ENCODE measurements at places on chromosomes 4 and X.

- no peak for DNase-seq
Observed at GRCh38 chr4:87799301-87800113, at the start of gene IBSP. IBSP (plus strand) TSS chr4:87799554; CDS start chr4:87802362, 2,808 bp downstream.

DNA sequence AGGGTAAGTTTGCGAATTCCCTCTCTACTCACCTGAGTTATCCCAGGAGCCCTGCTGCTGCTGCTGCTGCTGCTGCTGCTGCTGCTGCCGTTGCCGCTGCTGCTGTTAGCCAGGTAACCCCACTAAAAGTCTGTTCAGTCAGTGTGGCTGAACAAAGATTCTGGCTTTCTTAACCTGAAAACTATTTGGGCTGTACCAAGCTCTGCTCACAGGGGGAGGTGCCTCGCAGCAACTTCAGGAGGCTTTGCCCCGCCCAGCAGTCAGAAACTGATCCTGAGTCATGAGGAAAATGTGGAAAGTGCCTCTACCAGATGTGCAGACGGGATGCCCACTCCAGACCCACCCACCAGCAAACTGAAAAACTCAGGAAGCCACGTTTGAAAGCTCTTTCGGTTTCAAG is at the start of gene CAPN6:
Gene CAPN6, minus strand, starts transcription at position 145 of the 400 bp plus-strand sequence. CDS start 6,547 bp downstream, outside the sequence.
- no peak for DNase-seq

DNA sequence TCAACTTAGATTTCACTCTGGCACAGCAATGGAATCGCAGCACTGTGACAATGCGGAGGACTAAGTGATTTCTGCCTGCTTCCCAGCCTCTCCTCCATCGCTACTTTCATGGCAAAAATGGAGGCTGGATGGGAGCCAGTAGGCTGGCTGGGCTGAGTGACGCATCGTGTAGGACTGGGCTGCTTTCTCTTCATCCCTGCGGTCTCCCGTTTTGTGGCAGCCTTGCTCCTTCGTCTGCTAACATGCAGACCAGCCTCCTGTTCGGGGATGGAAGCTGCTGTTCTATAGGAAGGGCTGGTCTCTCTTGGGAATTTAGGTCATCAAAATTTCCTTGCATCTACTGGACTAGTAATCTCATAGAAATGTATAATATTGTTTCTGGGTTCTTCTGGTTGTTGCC is 15.8 kb upstream of the RGS12 start:
- DNase-seq, result no peak

DNA sequence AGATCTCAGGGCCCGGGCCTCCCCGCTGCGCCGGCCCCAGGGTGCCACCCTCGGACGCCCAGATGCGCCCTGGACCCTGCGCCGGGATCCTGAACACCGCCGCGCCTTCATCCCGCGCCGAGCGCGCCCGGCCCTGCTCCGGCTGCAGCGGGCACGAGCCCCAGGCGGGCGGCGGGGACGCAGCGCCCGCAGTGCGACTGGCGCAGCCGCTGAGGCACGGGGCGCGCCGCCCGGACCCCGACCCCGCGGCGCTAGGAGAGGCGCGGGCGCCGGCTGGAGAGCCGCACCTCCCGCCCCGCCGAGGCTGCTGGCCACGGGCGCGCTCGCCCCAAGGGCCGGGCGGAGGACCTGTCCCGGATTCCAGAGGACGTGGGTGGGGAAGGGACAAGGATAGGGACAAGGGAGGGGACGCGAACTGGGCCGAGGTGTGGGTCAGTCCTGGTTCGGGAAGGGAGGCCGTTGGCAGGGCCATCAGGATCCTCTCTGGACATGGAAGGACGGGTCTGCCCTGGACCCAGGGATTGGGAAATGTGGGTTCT is 1.1 kb downstream of the ZFYVE28 start:
- DNase-seq, result no peak

Measured in activated CD4-positive, alpha-beta T cell treated with anti-CD3 and anti-CD28 coated beads for 4 hours (primary cell).